ENCODE measurements at places on chromosomes 5 and 9.
A peak's percentile ranks its signal among the peaks of the same experiment; 100 is the strongest.

GRCh38 chr5:141725891-141726290 lies 43.9 kb upstream of the ARAP3 start:
- no peak for DNase-seq

- DNase-seq: no peak
These were observed 23.1 kb upstream of the CATSPER3 start for GRCh38 chr5:134944630-134945029.

GRCh38 chr9:133771486-133772482 lies 33.6 kb upstream of the SARDH start:
- no peak for DNase-seq

- no peak for DNase-seq
These were observed 181.9 kb downstream of the FGF18 start for GRCh38 chr5:171601266-171601881.

DNA sequence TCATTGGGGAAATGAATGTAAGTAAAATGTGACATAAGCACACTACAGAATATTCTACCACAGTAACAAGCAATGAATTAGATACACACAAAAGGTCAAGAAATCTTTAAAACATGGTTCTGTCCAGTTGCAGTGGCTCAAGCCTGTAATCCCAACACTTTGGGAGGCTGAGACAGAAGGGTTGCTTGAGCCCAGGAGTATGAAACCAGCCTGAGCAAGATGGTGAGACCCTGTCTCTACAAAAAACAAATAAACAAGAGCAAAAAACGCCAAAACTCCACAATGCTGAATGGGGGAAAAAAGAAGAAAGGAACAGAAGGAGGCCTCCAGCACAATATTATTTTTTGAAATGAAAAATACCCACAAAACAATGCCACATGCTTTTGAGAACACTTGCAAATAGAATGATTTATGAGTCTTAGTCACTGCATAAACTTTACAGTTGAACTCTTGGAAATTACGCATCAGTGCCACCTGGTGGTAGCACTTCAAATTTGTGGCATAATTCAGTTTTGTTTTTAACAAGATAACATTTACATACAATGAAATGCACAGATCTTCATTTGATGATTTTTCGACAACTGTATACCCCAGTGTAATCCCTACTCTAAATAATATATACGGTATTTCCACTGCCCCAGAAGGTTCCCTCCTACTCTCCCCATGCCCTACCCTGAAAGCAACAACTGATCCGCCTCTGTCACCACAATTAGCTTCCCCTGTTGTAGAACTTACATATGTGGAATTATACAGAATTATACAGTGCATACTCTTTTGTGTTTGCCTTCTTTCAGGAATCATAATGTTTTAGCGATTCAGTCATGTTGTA lies 14.4 kb upstream of the SPINK4 start:
- peak; percentile 75 for DNase-seq

- no peak for DNase-seq
These were observed 144.6 kb upstream of the NMUR2 start for GRCh38 chr5:152549709-152550108.

- DNase-seq: no peak
These were observed 94.5 kb downstream of the CFAP90 start for GRCh38 chr5:7756453-7756852.

- no peak for DNase-seq
These were observed 87.1 kb upstream of the TLX3 start for GRCh38 chr5:171221916-171222315.

DNA sequence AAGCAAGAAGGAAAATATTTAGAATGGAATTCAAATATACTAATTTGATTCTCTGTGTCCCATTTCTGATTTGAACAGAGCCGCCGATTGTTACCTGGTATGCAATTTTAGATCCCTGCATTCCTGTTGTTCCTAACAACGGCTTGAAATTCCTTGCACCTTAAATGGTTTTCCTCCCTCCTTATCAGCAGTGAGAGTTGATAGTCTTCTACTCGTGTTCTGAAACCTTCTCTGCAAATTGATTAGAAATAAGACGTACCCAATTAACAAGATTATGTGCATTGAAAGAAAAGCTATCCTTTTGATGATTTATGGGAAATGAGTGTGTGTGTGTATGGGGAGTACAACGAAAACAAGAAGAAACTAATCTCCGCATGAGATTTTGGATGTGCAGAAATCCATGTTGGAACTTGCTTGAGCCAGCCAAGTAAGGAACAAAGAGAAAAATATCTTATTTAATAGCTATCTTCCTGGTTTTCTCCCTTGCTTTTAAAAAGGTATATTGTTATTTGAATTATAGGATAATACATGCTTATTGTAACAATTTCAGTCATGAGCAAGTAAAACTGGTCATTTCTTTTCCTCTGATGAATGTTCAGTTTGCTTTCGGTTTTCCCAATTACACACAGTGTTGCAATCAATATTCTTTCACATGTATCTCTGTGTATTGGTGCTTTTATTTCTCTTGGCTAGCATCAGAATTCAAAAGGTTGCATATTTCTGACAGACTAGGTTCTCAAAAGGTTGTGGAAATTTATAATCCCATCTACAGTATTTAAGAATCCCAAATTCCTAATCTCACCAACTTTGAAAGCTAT lies 211.1 kb upstream of the ACTBL2 start:
- no peak for DNase-seq

GRCh38 chr9:38707885-38708637 lies 11.9 kb downstream of the FAM240B start:
- DNase-seq: no peak

- DNase-seq: no peak
These were observed 97.6 kb downstream of the GADD45G start for GRCh38 chr9:89702401-89702800.

GRCh38 chr9:115498303-115498702 lies 380.3 kb upstream of the TNC start:
- no peak for DNase-seq

- no peak for DNase-seq
These were observed 184.5 kb downstream of the FBN2 start for GRCh38 chr5:128353441-128354107.

- DNase-seq: no peak
These were observed 550.1 kb downstream of the LRRC70 start for GRCh38 chr5:63128761-63129160.

DNA sequence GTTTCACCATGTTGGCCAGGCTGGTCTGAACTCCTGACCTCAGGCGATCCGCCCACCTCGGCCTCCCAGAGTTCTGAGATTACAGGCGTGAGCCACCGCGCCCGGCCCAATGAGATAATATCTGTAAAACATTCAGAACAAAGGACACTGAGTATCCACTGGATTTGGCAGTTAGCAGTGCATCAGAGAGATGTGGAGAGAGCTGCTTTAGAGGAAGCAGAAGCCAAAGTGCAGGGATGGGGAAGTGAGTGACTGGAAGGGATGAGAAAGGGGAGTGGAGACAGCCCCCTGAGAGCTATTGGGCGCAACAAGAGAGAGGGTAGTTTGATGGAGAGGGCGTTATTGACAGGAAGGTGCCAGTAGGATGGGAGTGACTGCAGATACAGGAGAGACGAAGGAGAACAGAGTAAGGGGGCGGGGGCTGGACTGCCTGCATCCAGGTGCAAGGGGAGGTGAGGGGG lies 157.5 kb upstream of the SHB start:
- DNase-seq: no peak

- no peak for DNase-seq
These were observed 256.0 kb downstream of the DOCK8 start for GRCh38 chr9:470552-471194.

GRCh38 chr9:111356481-111357244 lies 26.6 kb upstream of the OR2K2 start:
- DNase-seq: peak; percentile 70

DNA sequence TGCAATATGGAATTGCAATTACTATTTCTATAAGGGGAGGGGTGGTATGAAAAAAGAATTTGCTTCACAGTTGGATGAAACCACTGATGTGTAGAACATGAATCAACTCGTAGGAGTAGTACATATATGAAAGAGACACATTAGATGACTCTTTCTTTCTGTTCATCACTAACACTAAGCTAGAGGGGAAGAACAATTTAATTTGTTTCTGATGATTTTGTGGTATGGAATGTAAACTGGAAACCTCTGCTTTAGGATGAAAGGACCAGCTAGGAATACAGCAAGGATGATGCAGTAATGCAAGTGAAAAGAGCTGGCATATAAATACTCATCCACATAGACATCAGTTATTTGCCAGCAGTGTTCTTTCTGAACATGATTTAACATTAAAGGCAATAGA lies 113.4 kb downstream of the PAPPA start:
- DNase-seq: no peak

DNA sequence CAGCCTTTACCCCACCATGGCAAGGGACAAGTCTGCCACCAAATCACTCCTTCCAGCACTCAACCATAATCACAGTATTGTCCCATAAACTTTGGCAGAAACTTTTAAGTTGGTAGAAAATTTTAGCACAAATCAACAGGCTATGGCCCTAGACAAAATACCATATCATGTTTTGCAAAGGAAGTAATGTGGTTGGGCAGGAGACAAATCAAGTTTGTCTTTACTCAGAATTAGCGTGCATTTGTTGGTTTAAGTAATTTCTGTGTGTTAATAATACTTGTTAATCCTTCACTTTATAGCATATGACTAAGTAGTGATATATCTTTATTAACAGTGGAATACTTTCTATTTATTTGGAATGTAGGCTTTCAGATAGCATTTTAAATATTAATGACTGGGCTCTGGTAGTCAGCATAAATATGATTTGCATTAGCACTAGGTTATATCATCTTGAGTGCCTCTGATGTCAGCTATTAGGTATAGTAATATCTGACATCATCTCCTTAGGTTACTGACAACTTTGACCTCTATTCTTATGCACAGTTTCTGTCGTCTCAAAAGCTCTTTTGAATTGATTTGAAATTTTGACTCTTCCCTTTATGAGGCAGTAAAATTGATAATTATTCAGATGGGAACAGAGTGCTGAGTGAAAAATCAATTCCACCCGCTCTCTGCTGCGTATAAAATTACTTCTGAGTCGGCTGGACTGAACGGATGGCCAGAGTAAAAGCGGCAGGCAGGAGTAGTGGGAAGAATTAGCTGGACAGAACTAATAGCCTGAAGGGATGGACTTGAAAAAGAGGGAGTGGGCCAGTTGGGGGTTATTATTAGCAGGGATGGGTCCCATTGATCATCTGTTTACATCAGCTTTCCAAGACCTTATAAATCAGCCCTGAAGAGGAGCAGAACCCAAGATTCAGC lies 40.1 kb upstream of the TLX3 start:
- DNase-seq: no peak

DNA sequence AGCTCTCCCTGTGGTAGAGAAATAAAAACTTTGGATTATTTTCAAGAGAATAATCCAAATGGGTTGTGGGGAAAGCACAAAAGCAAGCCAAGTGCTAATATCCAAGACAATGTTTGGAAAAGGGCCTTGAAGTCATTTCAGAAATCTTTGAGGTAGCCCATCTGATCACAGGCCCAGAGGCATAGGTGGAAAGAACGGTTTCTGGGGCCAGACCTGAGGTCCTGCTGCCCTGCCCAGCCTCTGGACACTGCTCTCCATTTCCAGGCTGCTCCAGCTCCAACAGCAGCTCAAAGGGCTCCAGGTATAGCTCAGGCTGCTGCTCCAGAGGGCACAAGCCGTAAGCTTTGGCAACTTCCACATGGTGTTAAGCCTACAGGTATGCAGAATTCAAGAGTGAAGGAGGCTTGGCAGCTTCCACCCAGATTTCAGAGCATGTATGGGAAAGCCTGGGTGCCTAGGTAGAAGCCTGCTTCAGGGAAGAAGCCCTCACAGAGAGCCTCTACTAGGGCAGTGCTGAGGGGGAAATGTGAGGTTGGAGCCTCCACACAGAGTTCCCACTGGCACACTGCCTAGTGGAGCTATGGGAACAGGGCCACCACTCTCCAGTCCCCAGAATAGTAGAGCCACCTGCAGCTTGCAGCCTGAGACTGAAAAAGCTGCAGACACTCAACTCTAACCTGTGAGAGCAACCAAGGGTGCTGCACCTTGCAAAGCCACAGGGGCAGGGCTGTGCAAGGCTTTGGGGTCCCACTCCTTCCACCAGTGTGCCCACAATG lies 133.1 kb downstream of the PIK3R1 start:
- DNase-seq: no peak

GRCh38 chr5:33810491-33811120 lies 81.2 kb downstream of the ADAMTS12 start:
- DNase-seq: no peak

GRCh38 chr5:82405161-82405560 lies 127.0 kb upstream of the RPS23 start:
- no peak for DNase-seq

DNA sequence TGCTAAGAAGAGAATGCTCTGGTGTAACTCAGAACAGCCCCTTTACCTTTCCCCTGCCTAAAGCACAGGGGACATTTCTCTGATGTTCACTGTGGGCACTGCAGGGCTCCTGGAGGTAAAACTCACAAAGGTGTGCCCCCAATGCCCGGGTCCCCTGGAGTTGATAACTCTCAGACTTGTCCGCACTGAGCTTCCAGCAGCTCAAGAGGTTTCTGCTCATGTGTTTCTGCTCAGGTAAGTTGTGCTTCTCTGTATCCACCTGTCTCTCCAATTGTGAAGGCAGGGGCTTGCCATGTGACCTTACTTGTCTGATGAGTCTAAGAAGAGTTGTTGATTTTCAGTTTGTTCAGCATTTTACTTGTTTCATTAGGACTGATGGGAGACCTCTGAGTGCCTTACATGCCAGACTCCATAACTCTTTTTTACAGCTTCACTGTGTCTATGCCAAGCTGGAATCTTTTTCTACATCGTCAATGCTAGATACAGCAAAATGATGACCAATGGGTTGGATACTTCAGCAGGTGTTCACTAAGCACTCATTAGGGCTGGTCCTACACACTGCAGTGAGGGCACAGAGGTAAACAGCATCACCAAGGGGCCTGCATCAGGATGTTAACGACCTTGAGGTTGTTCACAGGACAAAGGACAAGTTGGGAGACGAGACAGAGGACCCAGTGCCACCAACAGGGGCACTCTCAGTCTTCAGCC lies 56.4 kb downstream of the MRPL36 start:
- DNase-seq: no peak

DNA sequence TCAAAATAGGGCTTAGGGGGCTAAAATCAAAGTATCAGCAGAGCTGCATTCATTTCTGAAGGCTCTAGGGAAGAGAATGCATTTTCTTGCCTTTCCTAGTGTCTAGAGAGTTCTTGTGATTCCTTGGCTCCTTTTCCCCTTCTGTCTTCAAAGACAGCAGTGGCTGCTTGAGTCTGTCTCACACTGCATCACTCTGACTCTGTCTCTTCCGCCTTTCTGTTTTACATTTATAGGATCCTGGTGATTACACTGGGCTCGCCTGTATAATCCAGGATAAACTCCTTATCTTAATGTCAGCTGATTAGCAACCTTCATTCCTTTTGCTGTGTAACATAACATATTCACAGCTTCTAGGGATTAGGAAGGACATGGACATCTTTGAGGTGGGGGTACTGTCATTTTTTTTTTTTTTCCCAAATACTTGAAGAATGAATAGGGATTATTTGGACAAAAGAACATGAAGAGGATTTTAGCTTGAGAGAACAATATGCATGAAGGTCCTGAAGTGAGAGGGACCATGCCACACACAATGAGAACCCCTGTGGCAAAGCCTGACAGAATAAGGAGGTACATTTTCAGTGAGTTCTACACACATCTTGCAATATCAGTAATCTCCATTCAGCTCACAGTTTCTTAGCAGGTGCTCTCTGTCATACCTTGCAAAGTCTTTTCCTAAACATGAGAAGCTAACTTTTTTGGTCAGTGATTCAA lies 267.6 kb downstream of the FAM170A start:
- DNase-seq: no peak

GRCh38 chr5:135395451-135395850 lies 3.6 kb downstream of the MACROH2A1 start:
- DNase-seq: no peak

GRCh38 chr9:74414325-74414724 lies 82.8 kb upstream of the RORB start:
- no peak for DNase-seq

GRCh38 chr5:8714198-8714597 lies 831.7 kb downstream of the SEMA5A start:
- DNase-seq: no peak
